ENCODE measurements at places on chromosomes 11 and 22.

DNA sequence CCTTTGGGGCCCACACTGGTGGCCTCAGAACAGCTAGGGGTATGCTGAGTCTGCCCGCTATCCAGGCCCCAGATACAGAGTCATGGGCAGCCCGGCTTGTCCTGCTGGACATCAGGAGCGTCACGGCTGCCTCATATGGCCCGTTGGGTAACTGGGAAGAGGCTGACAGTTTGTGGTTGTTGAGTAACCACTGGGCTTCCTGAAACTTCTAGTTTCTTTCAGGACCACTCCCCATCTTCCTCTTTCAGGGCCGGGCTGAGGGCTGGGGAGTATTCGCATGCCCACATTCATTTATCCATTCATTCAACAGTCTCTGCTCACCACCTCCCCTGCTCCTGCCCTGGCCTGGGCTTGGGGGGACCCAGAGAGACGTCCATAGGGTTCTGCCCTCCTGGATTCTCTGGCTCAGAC lies 13.4 kb upstream of the P2RY2 start:
- no peak for DNase-seq

- no peak for DNase-seq
These were observed 33.8 kb downstream of the NEAT1 start for GRCh38 chr11:65456418-65456817.

DNA sequence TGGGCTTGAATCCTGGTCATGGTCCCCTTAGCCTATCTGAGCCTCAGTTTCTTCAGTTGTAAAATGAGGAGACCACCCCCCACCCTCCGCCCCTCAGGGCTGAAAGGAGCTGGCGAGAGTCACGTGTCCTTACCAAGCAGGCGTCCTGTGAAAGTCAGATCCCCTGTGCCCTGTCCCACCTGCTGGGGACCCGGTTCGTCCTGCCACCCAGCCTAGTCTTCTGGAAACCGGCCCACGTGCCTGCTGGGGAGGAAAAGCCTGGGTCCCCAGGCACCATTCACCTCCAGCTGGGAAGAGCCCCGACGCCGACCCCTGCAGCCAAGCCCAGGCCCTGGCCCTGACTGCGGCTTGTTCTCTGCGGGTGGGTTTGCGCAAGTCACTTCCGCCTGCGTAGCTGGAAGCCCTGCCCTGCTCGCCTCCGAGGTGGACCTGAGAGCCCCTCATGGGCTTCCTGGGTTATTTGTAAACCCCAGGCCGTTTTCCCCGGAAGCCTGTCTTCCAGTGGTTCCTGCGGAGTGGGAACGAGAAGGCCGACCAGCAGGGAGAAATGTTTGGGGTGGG lies 679 bp upstream of the SSH3 start:
- DNase-seq: peak; percentile 42

GRCh38 chr11:20458905-20459632 lies 71.6 kb downstream of the PRMT3 start:
- no peak for DNase-seq

DNA sequence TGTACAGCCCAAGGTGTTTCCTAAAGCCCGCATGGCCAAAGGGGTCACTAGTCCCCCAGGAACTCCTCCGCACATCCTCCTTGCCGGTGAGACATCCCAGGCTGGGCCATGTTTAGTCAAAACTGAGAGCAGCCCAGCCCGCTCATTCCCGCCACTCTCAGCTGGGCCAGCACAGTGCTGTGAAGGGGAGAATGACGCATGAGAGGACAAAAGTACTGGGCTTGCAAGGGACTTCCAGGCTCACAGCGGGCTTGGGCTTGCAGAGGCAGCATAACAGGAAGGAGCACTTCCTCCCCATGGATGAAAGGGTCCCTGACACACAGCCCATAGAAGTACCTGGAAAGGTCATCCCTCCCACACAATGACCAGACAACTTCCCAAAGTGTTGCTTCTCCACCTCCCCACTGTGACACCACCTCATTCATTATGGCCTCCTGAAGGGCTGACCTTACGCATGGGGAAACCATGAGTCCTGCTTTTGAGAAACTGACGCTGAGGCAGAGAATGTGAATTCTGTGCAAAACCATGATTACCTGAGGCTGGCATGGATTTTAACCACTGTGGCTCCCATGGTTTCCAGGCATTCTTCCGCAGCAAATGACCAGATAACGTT lies 19.1 kb downstream of the ETS1 start:
- no peak for DNase-seq

- no peak for DNase-seq
These were observed 362.4 kb downstream of the MIAT start for GRCh38 chr22:27019827-27020226.

GRCh38 chr22:29879753-29880152 lies 3.2 kb upstream of the MTMR3 start:
- DNase-seq: peak; percentile 22

DNA sequence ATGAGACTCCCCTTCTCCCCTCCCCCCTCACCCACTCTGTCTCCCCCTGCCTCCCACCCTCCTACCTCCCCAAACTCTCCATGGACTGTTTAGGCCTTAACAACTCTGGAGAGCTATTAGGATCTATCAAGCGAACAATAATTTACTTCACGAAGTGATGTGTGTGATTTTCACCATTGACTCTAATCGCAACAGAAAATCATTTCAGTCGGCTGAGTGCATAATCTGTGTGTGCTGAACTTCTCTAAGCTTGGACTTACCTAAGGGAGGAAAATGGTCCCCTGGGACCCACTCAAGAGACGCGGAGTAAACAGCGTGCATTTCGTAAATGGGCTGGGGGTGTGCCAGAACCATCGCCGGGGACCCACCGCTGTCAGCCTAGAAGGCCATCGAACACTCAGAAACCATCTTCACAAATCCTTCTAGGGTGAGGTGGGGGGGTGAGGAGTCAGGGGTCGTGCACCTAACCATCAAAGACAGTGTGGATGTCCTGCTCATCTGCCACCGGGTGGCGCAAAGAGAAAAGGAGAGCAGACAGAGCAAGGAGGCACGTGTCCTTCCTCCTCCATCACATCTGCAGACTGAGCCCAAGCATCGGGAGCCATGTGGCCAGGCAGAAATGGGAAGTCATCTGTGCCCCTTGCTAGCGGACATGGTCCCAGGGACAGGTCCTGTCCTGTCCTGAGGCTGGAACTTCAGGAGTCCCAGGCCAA lies 62.1 kb upstream of the NUP50 start:
- DNase-seq: peak; percentile 63

GRCh38 chr11:73072935-73073481 lies 69.1 kb downstream of the FCHSD2 start:
- peak; percentile 30 for DNase-seq

DNA sequence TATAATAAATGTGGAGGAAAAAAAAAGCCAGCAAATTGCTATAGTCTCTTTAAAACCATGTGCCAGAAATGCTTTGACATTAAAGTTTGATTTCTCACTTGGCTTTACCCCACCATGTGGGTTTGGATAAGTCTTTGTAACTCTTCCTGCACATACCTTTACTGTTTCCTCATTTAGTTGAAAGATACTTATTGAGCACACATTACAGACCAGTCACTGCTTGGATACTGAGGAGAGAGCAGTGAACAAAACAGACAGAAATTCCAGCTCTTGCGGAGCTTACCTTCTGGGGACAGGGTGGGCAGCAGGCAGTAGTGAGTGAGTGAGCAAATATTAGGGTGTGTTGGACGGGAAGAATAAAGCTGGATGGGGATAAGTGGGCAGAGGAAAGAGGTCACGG lies 13.7 kb downstream of the PACS1 start:
- no peak for DNase-seq

- DNase-seq: no peak
These were observed 29.3 kb downstream of the NEFH start for GRCh38 chr22:29509298-29509697.

- DNase-seq: no peak
These were observed 237.6 kb downstream of the ETS1 start for GRCh38 chr11:128349650-128350299.

- no peak for DNase-seq
These were observed 7.3 kb upstream of the CSRP3 start for GRCh38 chr11:19208959-19209546.

GRCh38 chr11:109039611-109040010 lies 374.7 kb downstream of the DDX10 start:
- no peak for DNase-seq

DNA sequence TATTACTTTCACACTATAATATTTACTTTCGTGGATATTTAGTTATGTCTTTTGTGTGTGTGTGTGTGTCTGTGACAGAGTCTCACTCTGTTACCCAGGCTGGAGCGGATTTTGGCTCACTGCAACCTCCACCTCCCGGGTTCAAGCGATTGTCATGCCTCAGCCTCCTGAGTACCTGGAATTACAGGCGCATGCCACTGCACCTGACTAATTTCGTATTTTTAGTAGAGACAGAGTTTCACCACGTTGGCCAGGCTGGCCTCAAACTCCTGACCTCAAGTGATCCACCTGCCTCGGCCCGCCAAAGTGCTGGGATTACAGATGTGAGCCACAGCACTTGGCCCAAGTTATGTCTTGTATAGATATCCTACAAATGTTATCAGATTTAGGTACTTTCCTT lies 9.9 kb downstream of the PISD start:
- no peak for DNase-seq
